Spleen (tissue), 13 donors: ENCODE measurements at places on chromosomes 4 and X. TPM values are rescaled to one million over a fixed set of nuclear protein-coding genes. Genes with fewer than 3 reads are reported as not detected.

DNA sequence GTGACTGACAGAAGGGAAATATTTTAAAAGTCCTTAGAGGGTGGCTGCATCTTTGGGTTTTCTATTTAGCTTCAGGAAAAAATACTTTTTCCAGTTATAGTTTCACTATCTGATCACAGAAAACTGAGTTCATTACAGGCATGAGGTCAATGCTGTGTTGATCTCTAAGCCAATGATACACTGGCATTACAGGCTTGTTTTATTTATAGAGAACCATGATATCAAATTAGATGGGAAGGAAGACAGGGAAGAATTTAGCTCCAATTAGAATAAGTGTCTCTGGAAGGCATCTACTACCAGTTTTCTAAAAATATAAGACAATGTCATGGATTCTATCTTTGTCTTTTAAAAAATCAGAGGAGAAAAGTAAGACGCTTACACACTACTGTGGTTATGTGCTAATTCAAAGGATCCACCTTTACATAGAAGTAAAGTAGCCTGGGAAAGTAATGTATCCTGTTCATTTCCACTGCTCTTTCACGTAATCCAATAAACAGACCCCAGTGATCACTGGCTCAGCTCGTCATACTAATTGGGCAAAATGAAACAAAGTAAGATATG is 344.5 kb upstream of the PPARGC1A start:
- H3K36me3 ChIP-seq, result no peaks in the 10 kb centered on the region
- H3K27me3 ChIP-seq, result no peaks in the 10 kb centered on the region
- no peaks in the 10 kb centered on the region for H3K4me1 ChIP-seq
- no peak for DNase-seq

DNA sequence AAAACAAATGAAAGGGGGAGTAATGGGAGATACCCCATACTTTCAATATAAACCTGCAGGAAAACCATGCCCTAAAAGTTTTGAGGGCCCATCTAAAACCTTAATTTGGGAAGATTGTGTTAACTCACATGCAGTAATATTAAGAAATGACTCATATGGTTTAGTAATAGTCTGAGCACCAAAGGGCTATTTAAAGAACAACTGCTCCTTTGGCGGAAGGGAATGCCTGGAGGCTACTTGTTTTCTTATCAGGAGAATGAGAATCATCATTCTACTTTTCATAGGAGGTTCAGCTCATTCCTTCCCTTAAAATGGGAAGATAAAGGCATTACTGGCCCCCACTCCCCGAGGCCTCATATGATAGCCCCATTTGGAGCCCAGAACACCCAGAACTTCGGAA is 47.6 kb downstream of the SPIN3 start:
- no peak overlapping the region for H3K27ac ChIP-seq
- H3K27me3 ChIP-seq, result no peaks in the 10 kb centered on the region
- DNase-seq, result no peak
- no peak overlapping the region for H3K4me3 ChIP-seq
- no peaks in the 10 kb centered on the region for H3K4me1 ChIP-seq

- H3K27me3 ChIP-seq, result no peaks in the 10 kb centered on the region
- no peak overlapping the region for H3K4me3 ChIP-seq
- DNase-seq, result no peak
- no peak overlapping the region for H3K27ac ChIP-seq
- H3K4me1 ChIP-seq, result peaks cover 4% of the 10 kb centered on the region
These were observed 69.8 kb downstream of the ARHGEF38 start for GRCh38 chr4:105622269-105622668.

- peak within 1 kb of the TSS; percentile 48 for H3K4me3 ChIP-seq
- DNase-seq, result peak; percentile 88
- H3K4me1 ChIP-seq, result peaks cover 20% of the 10 kb centered on the region
- H3K36me3 ChIP-seq, result no peaks in the 10 kb centered on the region
- H3K27ac ChIP-seq, result peak within 1 kb of the TSS; percentile 55
These were observed at the start of gene NSUN7 for GRCh38 chr4:40749717-40750460. Gene NSUN7, plus strand, starts transcription at chr4:40749955. Its CDS starts 739 bp downstream, at chr4:40750694.

- no peaks in the 10 kb centered on the region for H3K27me3 ChIP-seq
- H3K27ac ChIP-seq, result no peak overlapping the region
- H3K4me3 ChIP-seq, result no peak overlapping the region
- H3K36me3 ChIP-seq, result peaks cover 10% of the 10 kb centered on the region
- peaks cover 89% of the 10 kb centered on the region for H3K4me1 ChIP-seq
These were observed 17.4 kb downstream of the KLF3 start for GRCh38 chr4:38681281-38681991.

DNA sequence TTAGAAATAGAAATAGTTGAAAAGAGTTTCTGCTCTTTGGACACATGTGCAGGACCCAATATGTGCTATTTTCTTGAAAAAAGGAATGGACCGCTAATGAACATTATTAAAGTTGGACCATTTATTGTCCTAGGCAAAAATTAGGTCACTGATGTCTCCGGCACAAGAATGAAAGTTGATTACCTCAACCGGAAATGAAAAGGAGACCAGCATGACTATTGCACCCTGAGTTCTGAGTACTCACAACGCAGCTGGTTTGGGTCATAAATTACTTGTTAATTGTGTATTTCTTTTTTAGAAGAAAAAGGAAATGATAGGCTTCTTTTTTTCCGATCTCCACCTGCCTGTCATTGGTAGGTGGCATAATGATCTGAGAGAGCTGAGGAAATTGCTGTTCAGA is 232.7 kb downstream of the ARHGAP24 start:
- H3K4me3 ChIP-seq, result no peak overlapping the region
- no peaks in the 10 kb centered on the region for H3K27me3 ChIP-seq
- peak overlapping the region; percentile 78 for H3K27ac ChIP-seq
- DNase-seq, result no peak
- H3K4me1 ChIP-seq, result peaks cover 62% of the 10 kb centered on the region

GRCh38 chr4:185357733-185358440 is 37.8 kb downstream of the LRP2BP start:
- H3K4me3 ChIP-seq, result no peak overlapping the region
- peaks cover 16% of the 10 kb centered on the region for H3K36me3 ChIP-seq
- no peaks in the 10 kb centered on the region for H3K27me3 ChIP-seq
- H3K4me1 ChIP-seq, result no peaks in the 10 kb centered on the region
- DNase-seq, result no peak
- no peak overlapping the region for H3K27ac ChIP-seq

DNA sequence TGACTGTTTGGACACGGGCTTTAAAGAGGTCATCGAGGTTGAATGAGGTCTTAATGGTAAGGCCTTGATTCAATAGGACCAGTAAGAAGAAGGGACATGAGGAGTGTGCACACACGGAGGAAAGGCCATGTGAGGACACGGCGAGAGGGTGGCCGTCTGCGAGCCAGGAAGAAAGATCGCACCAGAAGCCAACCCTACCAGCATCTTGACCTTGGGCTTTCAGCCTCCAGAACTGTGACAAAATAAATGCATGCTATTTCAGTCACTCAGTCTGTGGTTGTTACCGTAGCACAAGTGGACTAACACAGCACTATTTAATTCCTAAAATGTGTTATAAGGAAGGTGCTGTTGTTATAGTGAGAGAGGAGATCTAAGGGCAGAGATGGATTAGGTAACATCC is 468.6 kb upstream of the FAT1 start:
- no peaks in the 10 kb centered on the region for H3K36me3 ChIP-seq
- no peaks in the 10 kb centered on the region for H3K4me1 ChIP-seq
- no peaks in the 10 kb centered on the region for H3K27me3 ChIP-seq
- no peak for DNase-seq
- H3K27ac ChIP-seq, result no peak overlapping the region

- H3K27me3 ChIP-seq, result no peaks in the 10 kb centered on the region
- DNase-seq, result no peak
These were observed 192.6 kb downstream of the NWD2 start for GRCh38 chr4:37437163-37437562.

DNA sequence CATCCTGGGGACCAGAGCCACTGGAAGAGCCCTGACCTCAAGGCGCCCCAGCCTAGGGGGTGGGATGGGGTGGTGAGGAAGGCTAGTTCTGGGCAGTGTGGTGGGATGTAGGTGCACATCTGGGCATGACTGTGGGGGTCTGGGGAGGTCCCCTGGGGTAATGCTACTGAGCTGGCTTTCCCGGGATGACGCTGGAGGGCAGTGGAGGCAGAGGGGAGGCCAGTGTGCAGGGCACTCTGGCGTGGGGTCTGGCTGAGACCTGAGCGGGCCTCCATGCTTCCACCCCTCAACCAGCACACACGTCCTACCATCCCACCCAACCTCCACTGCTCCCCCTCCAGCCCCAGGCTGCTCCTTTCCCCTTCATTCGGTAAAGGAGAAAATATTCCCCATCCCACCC is 4.8 kb upstream of the SH3BP2 start:
- no peak overlapping the region for H3K4me3 ChIP-seq
- H3K36me3 ChIP-seq, result no peaks in the 10 kb centered on the region
- peak overlapping the region; percentile 81 for H3K27ac ChIP-seq
- peaks cover 80% of the 10 kb centered on the region for H3K4me1 ChIP-seq

DNA sequence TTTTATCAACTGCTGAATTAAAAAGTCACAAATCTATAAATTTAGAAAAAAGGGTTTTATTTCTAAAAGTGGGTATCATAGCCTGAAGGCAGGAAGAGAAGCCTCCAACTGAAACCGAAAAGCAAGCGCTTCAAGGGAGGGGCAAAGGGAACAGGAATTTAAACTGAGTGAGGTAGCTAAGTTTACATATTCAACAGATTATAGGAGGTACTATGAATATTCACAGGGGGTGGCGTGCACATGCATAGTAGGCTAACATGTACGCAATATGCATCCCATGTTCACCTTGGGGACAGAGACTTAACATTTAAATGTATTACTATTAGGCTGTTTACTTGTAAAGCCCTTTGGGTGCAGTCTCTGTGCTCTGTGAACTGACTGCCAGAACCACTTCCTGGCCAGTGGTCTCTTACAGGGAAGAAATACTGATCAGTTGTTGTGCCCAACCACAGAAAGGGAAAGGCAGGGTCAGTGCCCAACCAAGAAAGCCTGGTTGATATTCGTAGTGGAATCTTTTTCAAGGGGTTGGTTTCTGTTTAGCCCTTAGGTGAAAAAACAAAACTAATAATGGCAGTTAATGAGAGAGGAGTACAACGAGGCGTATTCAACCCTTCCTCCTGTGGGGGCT is 168.7 kb upstream of the GALNTL6 start:
- no peak overlapping the region for H3K4me3 ChIP-seq
- H3K27ac ChIP-seq, result no peak overlapping the region
- H3K36me3 ChIP-seq, result no peaks in the 10 kb centered on the region

- peaks cover 5% of the 10 kb centered on the region for H3K36me3 ChIP-seq
- no peak for DNase-seq
- H3K27ac ChIP-seq, result no peak overlapping the region
- no peak overlapping the region for H3K4me3 ChIP-seq
These were observed 78.2 kb downstream of the SLC2A9 start for GRCh38 chr4:9942921-9943600.

GRCh38 chr4:107213410-107213809 is 177.3 kb upstream of the DKK2 start:
- DNase-seq, result no peak
- H3K4me1 ChIP-seq, result no peaks in the 10 kb centered on the region
- H3K27me3 ChIP-seq, result no peaks in the 10 kb centered on the region
- no peak overlapping the region for H3K4me3 ChIP-seq
- no peaks in the 10 kb centered on the region for H3K36me3 ChIP-seq

GRCh38 chr4:150379454-150379853 is 202.5 kb upstream of the MAB21L2 start:
- H3K36me3 ChIP-seq, result no peaks in the 10 kb centered on the region
- no peak overlapping the region for H3K4me3 ChIP-seq
- H3K4me1 ChIP-seq, result no peaks in the 10 kb centered on the region
- DNase-seq, result no peak

GRCh38 chr4:2083826-2084160 is 24.7 kb downstream of the NAT8L start:
- DNase-seq, result peak; percentile 47
- H3K4me3 ChIP-seq, result no peak overlapping the region
- H3K27me3 ChIP-seq, result no peaks in the 10 kb centered on the region
- no peaks in the 10 kb centered on the region for H3K36me3 ChIP-seq
- no peak overlapping the region for H3K27ac ChIP-seq

- peak overlapping the region; percentile 39 for H3K4me3 ChIP-seq
- DNase-seq, result no peak
- H3K36me3 ChIP-seq, result peaks cover 5% of the 10 kb centered on the region
- H3K4me1 ChIP-seq, result peaks cover 89% of the 10 kb centered on the region
- peak overlapping the region; percentile 94 for H3K27ac ChIP-seq
- no peaks in the 10 kb centered on the region for H3K27me3 ChIP-seq
These were observed 1.7 kb downstream of the PLAC8 start for GRCh38 chr4:83112678-83113428.

- no peaks in the 10 kb centered on the region for H3K27me3 ChIP-seq
- no peak for DNase-seq
- no peak overlapping the region for H3K4me3 ChIP-seq
- H3K4me1 ChIP-seq, result no peaks in the 10 kb centered on the region
- H3K36me3 ChIP-seq, result no peaks in the 10 kb centered on the region
These were observed 896.5 kb downstream of the PDHA2 start for GRCh38 chr4:96736352-96736889.

- H3K27ac ChIP-seq, result no peak overlapping the region
- no peak overlapping the region for H3K4me3 ChIP-seq
- H3K4me1 ChIP-seq, result peaks cover 5% of the 10 kb centered on the region
These were observed 55.7 kb upstream of the SHISA3 start for GRCh38 chr4:42341518-42342026.

DNA sequence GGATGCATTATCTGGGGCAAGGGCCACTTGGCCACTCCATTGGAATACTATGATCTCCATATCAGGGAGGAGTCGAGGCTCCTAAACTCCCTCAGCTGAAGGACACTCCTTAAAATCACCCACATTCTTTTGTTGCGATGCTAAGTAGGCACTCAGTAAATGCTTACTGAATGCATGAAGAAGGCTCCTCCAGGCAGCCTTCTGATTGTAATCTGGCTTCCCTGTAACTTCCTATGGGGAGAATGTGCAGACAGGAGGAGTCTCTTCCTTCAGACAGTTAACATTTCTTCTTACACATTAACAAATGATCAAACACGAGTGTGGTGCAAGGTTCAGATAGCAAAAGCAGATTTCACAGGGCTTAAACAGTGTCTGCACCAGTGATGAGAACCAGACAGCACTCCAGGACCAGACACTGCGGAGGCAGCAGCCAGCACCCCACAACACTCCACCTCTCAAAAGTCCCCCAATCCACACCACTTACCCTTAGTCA is 21.4 kb upstream of the USO1 start:
- no peak for DNase-seq
- H3K36me3 ChIP-seq, result no peaks in the 10 kb centered on the region
- H3K4me3 ChIP-seq, result no peak overlapping the region

TBC1D8B gene
- total RNA-seq, result 6.0 TPM

IGSF1 gene
- total RNA-seq, result not detected

GUCY1A1 gene
- total RNA-seq, result 31.3 TPM

F8 gene
- 99.1 TPM for total RNA-seq

NAP1L2 gene
- total RNA-seq, result 3.9 TPM

F8A1 gene
- 32.0 TPM for total RNA-seq

CCKAR gene
- total RNA-seq, result not detected

TKTL1 gene
- 1.5 TPM for total RNA-seq

HSD17B13 gene
- 0.77 TPM for total RNA-seq

NR3C2 gene
- total RNA-seq, result 18.2 TPM

NXT2 gene
- 15.6 TPM for total RNA-seq

CXorf49 gene
- not detected for total RNA-seq

NPY5R gene
- 6.4 TPM for total RNA-seq

SLC38A5 gene
- total RNA-seq, result 24.6 TPM

AREG gene
- 11.1 TPM for total RNA-seq

ATP1B4 gene
- total RNA-seq, result not detected
